GM12878 (cell line): ENCODE measurements at places on chromosomes 2 and 18.

- no peak for DNase-seq
These were observed 2.4 kb downstream of the GLS start for GRCh38 chr2:190882856-190883582.

GRCh38 chr18:58067601-58068000 lies 23.6 kb downstream of the NEDD4L start:
- DNase-seq: no peak

- no peak for DNase-seq
These were observed 297.3 kb downstream of the CYRIA start for GRCh38 chr2:16368328-16368727.

- no peak for DNase-seq
These were observed 112.9 kb downstream of the CSRNP3 start for GRCh38 chr2:165582409-165582808.

GRCh38 chr2:198077477-198077876 lies 273.1 kb downstream of the PLCL1 start:
- DNase-seq: no peak

GRCh38 chr2:202378662-202379358 lies 2.7 kb downstream of the BMPR2 start:
- no peak for DNase-seq

- DNase-seq: peak; percentile 5
These were observed 633.2 kb upstream of the PKDCC start for GRCh38 chr2:41414486-41415230.

DNA sequence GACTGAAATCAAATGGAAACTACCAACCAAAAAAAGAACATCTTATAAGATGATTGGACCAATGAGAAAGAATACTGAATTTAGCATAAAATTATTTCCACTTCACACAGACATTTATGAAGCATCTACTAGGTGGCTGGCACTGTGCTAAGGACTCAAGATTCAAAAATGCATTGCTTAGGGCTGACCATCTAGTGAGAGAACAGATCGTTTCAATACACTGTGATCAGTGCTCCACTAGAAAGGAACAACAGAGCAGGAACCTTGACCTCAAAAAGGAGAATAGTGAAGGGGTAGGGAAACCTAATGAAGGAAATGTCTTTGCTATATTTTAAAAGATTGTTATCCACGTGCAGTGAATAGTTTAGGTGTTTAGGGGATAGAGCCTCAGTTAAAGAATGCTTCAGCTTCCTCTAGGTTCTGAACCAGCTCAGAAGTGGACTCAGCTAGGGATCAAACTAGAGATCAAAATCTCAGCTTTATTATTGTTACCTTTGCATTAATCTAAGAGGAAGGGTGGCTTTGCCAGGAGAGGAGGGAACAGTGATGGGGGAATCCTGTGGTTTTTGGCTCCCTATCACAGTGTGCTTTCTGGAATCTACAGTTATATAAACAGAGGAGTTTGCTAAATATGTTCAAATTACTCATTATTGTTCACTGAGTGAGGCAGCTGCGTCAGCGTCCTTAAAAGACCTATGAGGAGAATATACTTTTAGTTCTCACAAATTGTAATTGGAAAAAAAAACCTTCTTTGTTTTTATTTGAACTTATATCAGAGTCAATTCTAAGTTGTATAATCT lies 16.2 kb upstream of the BBS5 start:
- DNase-seq: no peak

DNA sequence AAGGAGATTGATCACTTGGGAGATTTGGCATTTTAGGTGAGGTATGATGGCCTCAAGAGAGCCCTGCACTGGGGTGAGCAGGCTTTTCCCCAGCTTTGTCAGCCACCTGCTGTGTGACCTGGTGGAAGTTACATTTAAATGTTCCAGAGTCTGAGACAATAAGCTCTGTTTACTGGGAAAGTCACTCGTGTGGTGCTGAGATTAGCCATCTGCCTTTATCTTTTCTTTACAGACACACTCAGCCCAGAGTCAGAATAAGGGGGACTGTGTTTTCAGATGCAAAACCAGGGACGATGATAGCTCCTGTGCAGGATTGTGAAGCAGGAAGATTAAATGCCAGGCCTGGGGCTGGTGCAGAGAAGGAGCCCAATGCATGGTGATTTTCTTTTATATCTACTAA lies 47.9 kb downstream of the SH3RF3 start:
- no peak for DNase-seq

DNA sequence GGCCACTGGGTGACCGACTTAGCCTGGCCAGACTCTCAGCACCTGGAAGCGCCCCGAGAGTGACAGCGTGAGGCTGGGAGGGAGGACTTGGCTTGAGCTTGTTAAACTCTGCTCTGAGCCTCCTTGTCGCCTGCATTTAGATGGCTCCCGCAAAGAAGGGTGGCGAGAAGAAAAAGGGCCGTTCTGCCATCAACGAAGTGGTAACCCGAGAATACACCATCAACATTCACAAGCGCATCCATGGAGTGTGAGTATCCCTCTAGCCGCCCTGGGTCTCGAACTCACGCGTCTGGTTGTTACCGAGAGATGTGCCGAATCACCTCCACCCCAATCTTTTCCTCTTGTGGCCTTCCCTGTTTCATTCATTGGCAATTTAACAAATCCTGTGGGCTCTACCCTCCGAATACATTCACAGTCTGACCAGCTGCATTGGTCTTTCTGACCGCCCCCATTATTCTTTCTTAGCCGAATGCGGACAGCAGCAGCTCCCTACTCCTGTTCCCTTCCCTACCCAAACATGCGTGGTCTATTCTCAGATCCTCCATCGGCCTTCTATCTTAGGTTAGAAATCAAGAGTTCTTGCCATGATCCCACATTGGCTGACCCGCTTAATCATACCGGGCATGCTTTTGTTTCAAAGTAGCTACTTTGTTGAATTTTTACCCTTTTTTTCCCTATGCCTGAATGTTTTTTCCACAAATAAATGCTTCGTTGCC lies 631 bp downstream of the RPL31 start:
- no peak for DNase-seq

DNA sequence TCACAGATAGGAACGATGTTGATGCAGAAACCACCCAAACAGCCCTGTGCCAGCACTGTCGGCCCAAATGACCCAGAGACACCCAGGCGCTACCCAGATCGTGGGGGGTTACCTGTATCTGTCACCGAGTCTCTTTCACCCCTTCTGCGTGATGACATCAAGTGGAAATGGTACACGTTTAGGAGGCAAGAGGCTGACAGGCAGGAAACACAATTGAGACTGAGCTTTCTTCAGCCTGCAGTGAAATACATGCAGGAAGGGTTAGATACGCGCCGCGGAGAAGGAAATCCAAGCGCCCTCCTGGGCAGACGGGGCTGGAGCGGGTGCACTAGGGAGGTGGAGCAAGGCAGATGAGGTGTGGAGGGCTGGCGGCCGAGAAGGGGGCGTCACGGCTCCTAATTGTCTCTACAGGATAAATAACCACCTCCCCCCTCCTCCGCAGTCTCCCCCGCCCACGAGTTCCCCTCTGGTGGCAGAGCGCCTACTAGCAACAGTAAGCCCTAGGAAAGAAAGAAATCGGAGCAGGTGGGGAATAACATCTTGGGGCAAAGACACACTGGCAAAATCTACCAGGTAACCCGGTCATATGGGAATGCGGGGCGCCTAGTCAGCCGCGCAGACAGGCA lies at the start of gene RNF152:
TSS of gene RNF152 (minus strand) at position 325 of the 626 bp plus-strand sequence. CDS start 76,544 bp downstream, outside the sequence.
- DNase-seq: no peak

- no peak for DNase-seq
These were observed 231.7 kb downstream of the FSIP2 start for GRCh38 chr2:185970148-185970852.

DNA sequence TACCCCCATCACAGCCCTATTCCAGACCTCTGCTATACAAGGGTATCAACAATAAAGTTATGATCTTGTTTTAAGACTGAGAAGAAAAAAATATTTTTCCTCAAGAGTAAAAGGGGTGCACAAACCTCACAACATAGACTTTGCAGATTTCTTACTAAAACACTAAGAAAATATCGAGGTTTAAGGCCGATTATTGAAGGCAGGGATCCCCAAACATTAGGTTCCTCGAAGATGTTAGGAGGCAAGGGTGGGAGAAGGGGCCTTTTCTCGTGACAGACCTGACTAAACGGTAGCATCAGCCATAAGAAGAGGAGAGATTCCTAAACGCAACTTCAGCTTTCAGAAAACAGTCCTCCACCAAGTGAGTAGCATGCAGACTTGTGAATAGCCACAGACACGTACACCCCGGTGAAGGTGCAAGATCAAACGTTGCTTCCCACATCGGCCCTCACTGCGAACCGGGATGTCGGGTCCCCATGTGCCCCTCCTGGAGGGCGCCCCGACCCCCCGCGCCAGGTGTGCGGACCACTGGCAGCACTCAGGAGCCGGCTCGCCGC lies 678 bp downstream of the PIAS2 start:
- DNase-seq: no peak

DNA sequence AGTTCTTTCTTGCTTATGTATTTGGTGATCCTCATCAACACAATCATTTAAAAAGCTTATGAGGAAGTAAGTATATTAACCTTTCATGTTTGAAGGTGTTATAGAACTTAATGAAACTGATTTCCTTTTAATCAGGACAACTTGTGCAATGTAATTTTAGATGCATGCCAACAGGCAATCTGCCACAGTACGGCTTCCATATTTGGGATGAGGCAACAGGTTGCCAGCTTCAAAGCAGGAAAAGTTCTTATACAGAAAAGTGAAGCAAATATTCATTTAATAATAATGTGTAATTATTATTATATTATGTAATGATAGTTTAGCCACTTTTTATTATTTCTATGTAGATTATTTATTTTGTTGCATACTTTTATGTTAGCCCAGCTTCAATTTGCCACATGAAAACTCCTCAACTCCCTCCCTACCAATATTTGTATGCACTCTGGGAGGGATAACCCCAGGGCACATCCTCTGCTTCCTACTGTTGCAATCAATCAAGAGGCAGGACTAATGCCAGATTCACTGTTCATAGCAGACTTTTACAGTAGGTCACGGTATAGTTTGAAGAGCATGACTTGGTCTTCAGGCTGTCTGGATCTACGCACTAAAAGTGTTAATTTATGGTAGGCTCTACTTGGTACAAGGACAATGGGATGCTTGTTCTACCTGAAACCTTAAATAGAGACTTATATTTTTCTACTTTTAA lies 277.2 kb downstream of the AGPS start:
- DNase-seq: no peak

- DNase-seq: no peak
These were observed 128.9 kb upstream of the RIOK3 start for GRCh38 chr18:23324056-23324811.

- no peak for DNase-seq
These were observed 92.2 kb upstream of the PID1 start for GRCh38 chr2:229363185-229363814.

DNA sequence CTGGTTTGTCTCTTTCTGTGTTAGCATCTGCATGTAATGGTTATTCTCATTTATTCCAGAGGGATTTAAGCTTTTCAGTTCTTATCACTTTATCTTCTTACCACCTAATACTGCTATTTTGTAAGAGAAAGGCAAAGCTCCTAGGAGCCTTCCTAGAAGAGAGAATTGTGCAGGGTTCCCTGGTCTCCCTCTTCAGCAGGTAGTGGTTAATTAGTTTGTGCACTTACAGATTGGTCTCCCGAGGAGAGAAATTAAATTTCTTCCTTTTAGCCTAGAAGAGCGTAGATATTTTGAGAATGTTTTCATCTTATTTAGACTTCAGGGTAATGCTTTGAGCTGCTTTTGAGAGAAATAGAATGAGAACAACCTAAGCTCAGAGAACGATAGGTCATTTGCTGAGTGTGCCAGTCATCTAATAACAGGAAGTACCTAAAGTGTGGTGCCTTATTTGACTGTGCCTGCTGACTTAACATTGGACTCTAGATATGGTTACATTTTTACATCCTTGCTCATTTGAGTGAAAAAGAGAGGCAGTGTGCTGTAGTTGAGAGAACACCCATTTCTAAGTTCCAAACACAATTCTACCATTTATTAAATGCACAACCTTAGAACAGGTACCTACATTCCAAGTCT lies 651.4 kb downstream of the STK39 start:
- no peak for DNase-seq

- DNase-seq: no peak
These were observed 15.0 kb downstream of the CDH2 start for GRCh38 chr18:28161608-28162599.

DNA sequence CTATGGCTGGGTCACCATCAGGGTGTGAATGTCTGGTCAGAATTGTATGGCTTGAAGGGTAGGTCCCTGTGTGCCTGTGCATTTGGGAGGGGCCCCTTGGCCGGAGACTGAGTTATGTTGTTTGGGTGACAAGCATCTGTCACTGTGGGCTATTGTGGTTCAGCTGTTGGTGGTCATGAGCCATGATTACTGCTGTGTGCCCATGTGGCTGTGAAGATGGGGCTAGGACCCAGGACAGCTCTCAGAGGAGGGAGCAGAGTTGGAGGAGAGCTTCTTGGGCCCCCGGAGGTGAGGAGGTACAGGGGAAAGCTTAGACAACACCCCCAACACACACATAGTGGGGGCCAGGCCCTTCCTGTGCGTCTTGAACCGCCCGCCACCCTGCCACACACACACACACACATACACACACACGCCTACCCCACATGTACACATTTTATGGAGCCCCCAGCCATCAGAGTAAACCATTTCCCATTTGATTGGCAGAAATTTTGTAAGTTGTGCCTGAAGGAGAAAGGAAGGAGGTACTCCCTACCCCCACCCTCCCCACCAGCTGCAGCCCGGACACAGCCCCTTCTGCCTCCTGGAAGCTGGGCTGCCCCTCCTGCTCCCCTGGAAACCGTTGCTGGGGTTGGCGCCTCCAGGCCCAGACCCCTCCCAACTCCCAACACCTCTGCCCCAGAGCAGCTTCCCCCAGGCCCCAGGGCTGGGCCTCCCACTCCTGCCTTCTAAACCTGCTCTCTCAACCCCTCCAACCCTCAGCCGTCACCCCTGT lies 2.0 kb downstream of the GAREM2 start:
- no peak for DNase-seq

DNA sequence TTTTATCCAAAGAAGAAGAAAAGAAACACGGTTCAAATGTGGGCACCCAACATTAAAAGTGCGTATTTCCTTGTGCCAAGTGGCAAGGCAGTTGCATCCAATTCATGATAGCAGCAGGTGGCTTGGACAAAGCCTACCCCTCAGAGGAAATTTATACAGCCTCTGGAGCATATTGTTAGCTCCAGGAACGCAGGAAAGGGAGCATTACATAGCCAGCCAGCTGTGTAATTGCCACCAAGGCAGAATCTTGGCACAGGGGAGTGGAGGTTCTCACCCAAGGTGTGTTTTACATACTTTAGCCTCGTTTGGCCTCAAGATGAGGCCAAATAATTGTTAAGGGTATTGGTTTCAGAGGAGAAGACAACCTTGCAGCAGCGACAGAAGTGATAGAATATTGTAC lies 526.9 kb downstream of the TMEM182 start:
- no peak for DNase-seq

- DNase-seq: no peak
These were observed 1.7 kb downstream of the NAT8 start for GRCh38 chr2:73640511-73640911.

- no peak for DNase-seq
These were observed 45.9 kb downstream of the NCK2 start for GRCh38 chr2:105790461-105791149.

- DNase-seq: no peak
These were observed at the start of gene PPP4R1 for GRCh38 chr18:9614401-9615279. PPP4R1 (minus strand) TSS chr18:9614559; CDS start chr18:9614484, 75 bp downstream.

GRCh38 chr2:149077861-149078260 lies 39.4 kb downstream of the LYPD6B start:
- DNase-seq: no peak
